Activated CD8-positive, alpha-beta T cell treated with anti-CD3 and anti-CD28 coated beads, Interleukin-2, amount 10 ng/mL, durations not matched to agents 7 days and 5 days (primary cell): ENCODE measurements at places on chromosomes 3 and 15.

DNA sequence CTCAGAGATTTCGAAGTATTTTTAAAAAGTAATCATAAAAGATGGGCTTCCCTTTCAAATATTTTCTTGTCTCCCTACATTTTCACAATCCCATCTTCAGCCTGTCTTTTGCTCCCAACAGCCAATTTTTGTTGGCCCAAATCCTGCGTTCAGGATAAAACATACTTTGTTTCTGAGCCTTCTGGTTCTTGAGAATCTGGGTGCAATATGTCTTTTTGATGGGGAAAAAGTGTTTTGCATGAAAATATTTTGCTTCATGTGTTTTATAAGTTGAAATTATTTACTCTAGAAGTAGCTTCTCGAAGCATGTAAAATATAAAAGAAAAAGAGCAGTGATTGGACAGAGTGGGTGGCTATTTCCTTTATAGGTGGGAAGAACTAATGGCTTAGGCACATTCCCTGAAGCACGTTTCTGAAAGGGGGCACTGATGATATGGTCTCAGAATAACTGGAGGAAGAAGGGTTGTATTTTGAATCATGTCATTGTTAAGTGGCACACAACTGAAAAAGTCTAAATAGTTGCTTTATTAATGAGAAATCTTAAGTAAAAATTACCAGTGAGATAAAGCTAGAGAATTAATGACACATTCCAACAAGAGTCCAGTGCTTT, 3.9 kb downstream of the UNC13C start:
- H3K27ac ChIP-seq, result no peak overlapping the region
- H3K4me3 ChIP-seq, result no peak overlapping the region
- H3K27me3 ChIP-seq, result peaks cover 18% of the 10 kb centered on the region
- H3K4me1 ChIP-seq, result no peaks in the 10 kb centered on the region

DNA sequence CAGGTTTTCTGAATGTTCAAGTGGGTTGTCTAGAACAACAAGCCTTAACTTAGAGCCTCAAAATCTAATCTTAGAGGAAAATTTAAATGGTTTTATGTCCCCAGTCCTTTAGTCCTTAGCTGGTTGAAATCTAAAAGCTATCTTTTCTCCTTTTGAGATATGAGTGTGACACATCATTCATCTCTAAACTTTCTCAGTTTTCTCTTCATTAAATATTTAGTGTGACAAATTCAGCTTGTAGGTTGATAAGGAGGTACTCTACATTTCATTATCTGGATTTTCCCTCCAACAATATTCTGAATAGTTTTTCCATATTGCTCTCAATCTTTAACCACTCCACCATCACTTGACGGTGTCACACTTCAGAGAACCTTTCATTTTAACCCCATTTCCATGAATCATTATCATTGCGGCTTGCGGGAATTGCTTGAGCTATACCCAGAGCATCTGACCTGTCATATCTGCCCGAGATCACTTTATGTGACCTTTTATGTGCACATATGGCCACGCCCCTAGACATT, 16.1 kb upstream of the ATP8B4 start:
- peaks cover 40% of the 10 kb centered on the region for H3K4me1 ChIP-seq
- H3K4me3 ChIP-seq, result peak overlapping the region; percentile 1
- H3K36me3 ChIP-seq, result peaks cover 6% of the 10 kb centered on the region
- DNase-seq, result peak; percentile 55
- H3K27ac ChIP-seq, result peak overlapping the region; percentile 83

- no peak overlapping the region for H3K27ac ChIP-seq
- no peak for DNase-seq
- H3K4me1 ChIP-seq, result no peaks in the 10 kb centered on the region
Measured at GRCh38 chr3:196169836-196170240, 41.4 kb downstream of the ZDHHC19 start.

DNA sequence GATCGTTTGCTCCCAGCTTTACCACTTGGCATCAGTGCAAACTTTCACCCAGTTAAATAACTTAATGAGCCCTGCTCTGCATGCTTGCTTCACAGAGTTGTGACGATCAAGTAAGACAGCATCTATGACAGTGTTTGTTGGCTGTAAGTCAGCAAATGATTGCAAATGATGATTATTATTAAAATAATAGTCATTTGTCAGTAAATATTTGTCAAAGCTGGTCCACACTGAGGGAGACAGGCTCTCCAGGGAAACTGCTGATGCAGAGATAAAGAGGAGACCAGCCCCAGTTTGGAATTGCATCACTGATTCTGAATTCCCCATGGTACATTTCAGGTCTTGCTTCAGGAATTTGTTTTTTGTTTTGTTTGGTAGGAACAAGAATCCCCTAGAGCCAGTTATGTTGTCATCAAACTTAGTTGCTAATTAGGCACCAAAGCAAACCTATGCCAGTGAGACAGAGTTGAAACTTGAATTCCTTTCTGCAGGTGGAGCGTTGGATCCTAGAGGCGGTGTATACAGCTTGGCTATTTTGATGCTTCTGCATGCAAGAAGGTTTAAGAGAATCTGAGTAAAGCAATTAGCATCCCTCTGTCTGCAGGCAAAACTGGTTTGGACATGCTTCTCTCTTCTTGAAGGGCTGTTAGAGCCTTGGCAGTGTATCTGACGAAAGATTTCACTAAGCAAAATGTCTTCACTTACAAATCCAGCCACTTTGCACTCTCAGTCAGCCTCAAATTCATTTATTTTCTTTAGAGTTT, 338.6 kb upstream of the TPRG1 start:
- DNase-seq, result no peak
- no peaks in the 10 kb centered on the region for H3K36me3 ChIP-seq
- H3K4me3 ChIP-seq, result no peak overlapping the region
- H3K27me3 ChIP-seq, result no peaks in the 10 kb centered on the region

- no peak overlapping the region for H3K4me3 ChIP-seq
- H3K27me3 ChIP-seq, result no peaks in the 10 kb centered on the region
- H3K27ac ChIP-seq, result no peak overlapping the region
- no peaks in the 10 kb centered on the region for H3K4me1 ChIP-seq
- no peak for DNase-seq
- H3K36me3 ChIP-seq, result no peaks in the 10 kb centered on the region
Measured at GRCh38 chr3:24837601-24838000, 343.0 kb upstream of the THRB start.

GRCh38 chr3:72549761-72550581, 298.3 kb downstream of the SHQ1 start:
- H3K27me3 ChIP-seq, result no peaks in the 10 kb centered on the region
- peak overlapping the region; percentile 73 for H3K4me3 ChIP-seq
- H3K4me1 ChIP-seq, result peaks cover 26% of the 10 kb centered on the region
- H3K27ac ChIP-seq, result peak overlapping the region; percentile 88
- no peaks in the 10 kb centered on the region for H3K36me3 ChIP-seq

- H3K27me3 ChIP-seq, result peaks cover 20% of the 10 kb centered on the region
- H3K27ac ChIP-seq, result no peak overlapping the region
- no peak overlapping the region for H3K4me3 ChIP-seq
- DNase-seq, result no peak
Measured at GRCh38 chr3:187257992-187258692, 33.4 kb downstream of the MASP1 start.

- no peaks in the 10 kb centered on the region for H3K27me3 ChIP-seq
- DNase-seq, result no peak
- no peak overlapping the region for H3K4me3 ChIP-seq
Measured at GRCh38 chr3:7270731-7271130, 409.8 kb downstream of the GRM7 start.

DNA sequence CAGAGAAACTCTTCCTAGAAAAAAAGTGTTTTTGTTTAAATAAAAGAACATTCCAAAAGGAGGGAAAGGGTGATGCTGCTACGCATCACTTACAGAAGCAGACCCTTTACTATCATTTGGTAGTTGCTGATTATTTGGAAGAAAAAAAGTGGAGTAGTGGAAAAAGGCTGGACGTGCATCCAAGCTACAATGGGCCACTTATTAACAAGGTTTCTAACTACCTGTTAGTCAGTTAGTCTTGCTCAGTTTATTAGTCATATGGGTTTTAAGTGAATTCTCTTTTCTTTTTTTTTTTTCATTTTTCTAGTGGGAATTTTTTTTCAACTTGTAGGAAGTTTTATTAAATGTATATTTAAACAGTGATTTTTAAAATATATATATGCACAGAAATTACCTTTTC, 866.0 kb downstream of the MCTP2 start:
- no peaks in the 10 kb centered on the region for H3K27me3 ChIP-seq
- H3K27ac ChIP-seq, result no peak overlapping the region
- no peaks in the 10 kb centered on the region for H3K36me3 ChIP-seq
- no peak for DNase-seq

GRCh38 chr3:48440590-48440958, 517 bp downstream of the TMA7 start:
- peak; percentile 40 for DNase-seq
- H3K4me1 ChIP-seq, result peaks cover 34% of the 10 kb centered on the region
- H3K36me3 ChIP-seq, result peaks cover 37% of the 10 kb centered on the region
- peak overlapping the region; percentile 97 for H3K4me3 ChIP-seq
- no peaks in the 10 kb centered on the region for H3K27me3 ChIP-seq

GRCh38 chr3:20769430-20769829, 583.4 kb upstream of the SGO1 start:
- H3K27me3 ChIP-seq, result no peaks in the 10 kb centered on the region
- no peak overlapping the region for H3K27ac ChIP-seq
- no peak for DNase-seq
- no peaks in the 10 kb centered on the region for H3K36me3 ChIP-seq
- H3K4me1 ChIP-seq, result no peaks in the 10 kb centered on the region

- H3K27ac ChIP-seq, result no peak overlapping the region
- no peaks in the 10 kb centered on the region for H3K27me3 ChIP-seq
- DNase-seq, result no peak
Measured at GRCh38 chr3:40173227-40173721, 136.2 kb upstream of the EIF1B start.

- peaks cover 20% of the 10 kb centered on the region for H3K27me3 ChIP-seq
- no peak for DNase-seq
- H3K4me3 ChIP-seq, result no peak overlapping the region
- peaks cover 11% of the 10 kb centered on the region for H3K4me1 ChIP-seq
- H3K36me3 ChIP-seq, result no peaks in the 10 kb centered on the region
Measured at GRCh38 chr15:70322051-70322668, 224.4 kb upstream of the TLE3 start.

- DNase-seq, result no peak
- H3K4me3 ChIP-seq, result no peak overlapping the region
- H3K36me3 ChIP-seq, result no peaks in the 10 kb centered on the region
Measured at GRCh38 chr3:34584971-34585370, 786.5 kb downstream of the PDCD6IP start.

DNA sequence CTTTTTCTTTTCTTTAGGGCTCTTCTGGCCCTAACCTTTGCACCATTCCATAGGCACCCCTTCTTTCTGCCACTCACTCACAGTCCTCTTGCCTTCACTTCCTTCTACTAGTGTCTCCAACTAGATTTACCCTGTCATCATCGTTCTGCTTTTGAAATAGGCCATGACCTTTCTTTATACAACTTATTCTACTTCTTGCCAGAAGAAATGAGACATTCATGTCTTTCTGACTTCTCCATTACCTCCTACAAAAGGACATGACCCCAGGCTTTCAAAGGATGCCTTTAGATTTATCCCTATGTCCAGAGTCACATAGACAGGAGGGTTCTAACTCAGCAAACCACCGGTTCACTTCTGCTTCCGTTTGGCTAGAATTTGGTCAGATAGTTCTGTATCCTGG, 336.4 kb upstream of the LRRFIP2 start:
- H3K4me3 ChIP-seq, result no peak overlapping the region
- H3K36me3 ChIP-seq, result no peaks in the 10 kb centered on the region
- DNase-seq, result no peak
- H3K27ac ChIP-seq, result no peak overlapping the region
- H3K4me1 ChIP-seq, result peaks cover 2% of the 10 kb centered on the region
